ENCODE measurements at places on chromosomes 5 and 9.

GRCh38 chr5:169551696-169552095 is 31.9 kb upstream of the SPDL1 start:
- no peak for DNase-seq

- DNase-seq: no peak
These were observed 580.7 kb downstream of the KIF4B start for GRCh38 chr5:155594270-155594669.

- DNase-seq: no peak
These were observed 15.3 kb downstream of the TERT start for GRCh38 chr5:1279443-1280151.

DNA sequence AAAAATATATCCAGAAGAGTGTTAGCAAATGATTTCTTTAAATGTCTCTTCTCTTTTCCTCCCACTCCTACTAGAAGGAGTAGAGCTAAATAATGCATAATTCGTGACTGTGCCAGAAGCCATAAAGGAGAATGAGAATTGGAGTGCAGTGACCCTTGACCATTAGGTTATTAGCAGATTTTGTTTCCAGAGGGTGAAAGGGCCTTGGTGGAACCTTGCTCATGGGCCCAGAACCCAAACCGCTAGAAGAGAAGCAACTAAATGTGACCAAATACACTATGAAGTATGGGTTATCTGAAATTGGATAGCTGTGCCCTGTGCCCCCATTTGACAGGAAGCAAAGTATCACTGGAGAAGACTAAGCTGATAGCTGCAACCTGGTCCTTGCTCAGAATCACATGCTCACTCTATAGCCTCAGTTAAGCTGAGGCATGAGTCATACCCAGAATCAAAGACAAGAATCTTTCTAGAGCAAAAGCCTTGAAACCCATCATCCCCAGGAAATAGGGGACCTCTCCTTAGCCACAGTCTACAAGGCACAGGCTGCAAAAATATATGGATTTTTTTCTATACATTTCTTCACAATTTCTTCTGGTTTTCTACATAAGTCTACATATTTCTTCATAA is 36.3 kb downstream of the CAPSL start:
- DNase-seq: no peak

GRCh38 chr9:20693068-20693467 is 9.0 kb downstream of the FOCAD start:
- no peak for DNase-seq

- no peak for DNase-seq
These were observed 16.5 kb downstream of the IGIP start for GRCh38 chr5:140142246-140142645.

DNA sequence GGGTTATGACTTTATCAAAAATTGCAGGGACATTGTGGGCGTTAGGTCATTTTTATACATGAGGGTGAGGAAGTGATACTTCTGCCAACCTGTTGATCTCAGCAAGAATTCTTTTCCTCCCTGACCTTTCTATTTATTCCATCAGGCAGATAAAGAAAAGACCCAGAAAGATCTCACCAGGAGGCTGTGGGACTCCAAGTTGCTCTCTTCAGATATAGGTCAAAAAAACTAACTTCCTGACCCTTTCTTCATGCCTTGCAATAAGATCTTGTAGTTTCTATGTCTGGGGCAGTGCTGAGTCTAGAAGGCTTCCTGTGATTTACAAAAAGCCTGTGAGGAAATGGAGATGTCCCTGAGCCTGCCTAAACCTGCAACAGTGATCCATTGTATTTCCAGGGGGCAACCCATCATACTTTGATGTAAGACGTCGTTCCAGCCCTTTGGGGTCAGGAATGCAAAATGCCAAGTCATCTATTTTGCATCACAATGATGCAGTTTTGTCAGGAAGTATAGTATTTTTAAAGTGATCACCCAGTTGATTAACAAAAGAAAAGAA is 22.0 kb upstream of the PIK3R1 start:
- DNase-seq: no peak

- DNase-seq: no peak
These were observed 380.4 kb upstream of the CTNND2 start for GRCh38 chr5:12284604-12285003.

GRCh38 chr5:122615832-122616231 is 159.0 kb upstream of the SNX2 start:
- DNase-seq: no peak

DNA sequence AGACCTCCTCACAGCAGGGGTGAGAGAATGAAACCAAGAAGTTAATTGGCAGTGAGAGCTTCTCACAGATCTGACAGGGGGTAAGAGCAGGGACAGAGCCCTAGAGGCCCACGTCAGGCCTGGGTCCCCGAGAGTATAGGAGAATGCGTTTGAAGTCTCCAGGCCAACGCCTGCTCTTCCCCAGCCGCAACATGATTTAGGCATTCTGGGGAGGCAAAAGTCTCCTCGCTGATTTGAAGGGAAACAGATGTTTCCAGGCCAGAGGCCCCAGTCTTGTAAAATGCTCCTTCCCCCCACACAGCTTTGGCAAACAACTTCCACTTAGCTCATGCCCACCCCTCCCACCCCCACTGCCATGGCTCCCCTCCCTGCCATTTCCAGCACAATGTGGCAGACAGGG is 239.2 kb upstream of the TRIM32 start:
- DNase-seq: peak; percentile 29

- no peak for DNase-seq
These were observed 3.0 kb upstream of the AGPAT2 start for GRCh38 chr9:136690104-136690805.

- no peak for DNase-seq
These were observed 48.5 kb downstream of the SIL1 start for GRCh38 chr5:139149477-139150199.

DNA sequence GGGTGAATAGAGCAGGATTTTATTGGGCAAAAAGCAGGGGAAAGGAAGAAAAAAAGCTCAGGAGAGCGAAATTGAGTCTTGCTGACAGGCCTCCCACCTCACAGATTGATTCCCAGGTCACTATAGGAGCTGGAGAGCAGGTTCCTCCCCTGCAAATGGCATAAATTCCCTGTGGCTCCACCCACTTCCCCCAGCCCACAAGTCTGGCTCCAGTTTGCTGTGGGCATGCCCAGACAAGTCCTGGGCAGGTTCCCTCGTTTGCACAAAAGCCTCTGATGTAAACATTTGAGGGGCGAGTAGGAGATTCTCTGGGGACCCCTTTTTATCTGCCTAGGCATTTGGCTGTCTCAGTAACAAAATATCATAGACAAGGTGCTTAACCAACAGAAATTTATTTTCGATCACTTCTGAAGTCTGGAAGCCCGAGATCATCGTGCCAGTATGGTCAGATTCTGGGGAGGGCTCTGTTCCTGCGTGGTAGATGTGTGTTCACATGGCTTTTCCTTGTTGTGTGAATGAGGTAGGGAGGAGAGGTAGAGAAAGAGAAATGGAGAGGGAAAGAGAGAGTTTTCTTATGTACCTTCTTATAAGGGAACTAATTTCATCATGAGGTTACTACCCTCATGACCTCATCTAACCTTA is 614.5 kb downstream of the MAT2B start:
- DNase-seq: peak; percentile 57

GRCh38 chr5:89399548-89399947 is 516.6 kb upstream of the MEF2C start:
- DNase-seq: no peak

GRCh38 chr5:180491496-180491895 is 2.7 kb upstream of the CNOT6 start:
- no peak for DNase-seq

DNA sequence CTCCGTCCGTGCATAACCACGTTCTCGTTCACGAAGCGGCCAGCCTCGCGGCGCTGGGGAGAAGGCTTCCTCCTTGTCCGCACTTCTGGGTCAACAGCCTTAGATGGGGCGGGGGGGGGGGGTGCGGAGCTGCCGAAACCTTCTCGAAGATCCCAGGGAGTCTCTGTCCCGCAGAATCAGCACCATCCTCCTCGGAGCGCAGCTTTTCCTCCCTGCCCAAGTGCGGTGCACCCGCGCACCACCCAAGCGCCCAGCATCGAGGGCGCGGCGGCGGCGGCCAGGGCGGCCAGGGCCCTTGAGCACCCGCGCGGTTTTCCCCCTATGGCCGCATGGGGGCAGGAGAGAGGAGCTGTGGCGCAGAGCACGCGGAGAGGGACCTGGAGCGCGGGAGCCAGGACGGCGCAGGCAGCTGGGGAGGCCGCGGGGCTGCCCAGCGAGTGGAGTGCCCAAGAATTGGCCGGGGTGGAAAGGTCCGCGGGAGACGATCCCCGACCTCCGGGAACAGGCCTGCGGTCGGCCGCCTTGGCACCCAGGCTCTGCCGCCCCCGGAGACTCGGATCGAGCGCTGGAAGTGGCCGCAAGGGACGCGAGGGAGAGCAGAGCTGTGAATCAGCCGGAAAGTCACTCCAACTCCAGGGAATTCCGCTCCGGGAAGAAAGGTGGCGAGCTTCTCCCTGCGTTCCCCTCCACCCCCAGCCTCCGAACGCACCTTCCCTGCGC is 43.1 kb downstream of the TMEM174 start:
- DNase-seq: no peak

DNA sequence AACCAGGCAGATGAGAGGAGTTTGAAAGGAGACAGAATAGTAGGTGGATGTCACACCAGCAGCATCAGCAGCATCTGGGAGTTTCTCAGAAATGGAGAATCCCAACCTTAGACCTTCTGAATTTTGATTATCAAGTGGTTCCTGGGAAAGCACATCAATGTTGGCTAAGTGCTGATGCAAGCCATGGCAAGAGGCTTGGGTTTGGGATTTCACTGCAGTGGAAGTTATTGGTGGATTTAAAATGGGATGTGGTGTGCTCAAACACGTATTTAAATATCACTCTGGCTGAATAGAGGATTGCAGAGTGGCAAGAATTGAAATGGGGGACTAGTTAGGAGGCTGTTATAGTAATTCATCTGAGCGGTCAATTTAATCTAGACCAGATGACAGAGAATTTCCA is 387.8 kb upstream of the WWC1 start:
- DNase-seq: no peak

DNA sequence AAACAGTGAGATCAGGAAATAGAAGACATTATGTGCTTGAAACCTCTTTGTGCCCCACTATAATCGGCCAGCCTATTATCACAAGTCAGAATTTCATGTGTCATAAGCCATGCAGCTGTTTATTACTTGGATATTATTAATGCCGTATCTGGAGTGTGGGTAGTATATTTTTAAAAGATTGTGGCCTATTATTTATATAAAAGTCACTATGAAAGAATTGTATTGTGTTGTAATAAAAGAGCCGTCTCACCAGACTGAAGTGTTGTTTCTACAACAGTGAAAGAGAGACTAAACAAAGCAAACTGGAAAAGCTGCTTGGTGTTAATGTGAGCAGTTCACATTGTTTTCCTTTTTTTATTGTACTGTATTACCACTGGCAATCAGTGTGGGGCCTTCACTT is 449.1 kb downstream of the PSAT1 start:
- DNase-seq: no peak

DNA sequence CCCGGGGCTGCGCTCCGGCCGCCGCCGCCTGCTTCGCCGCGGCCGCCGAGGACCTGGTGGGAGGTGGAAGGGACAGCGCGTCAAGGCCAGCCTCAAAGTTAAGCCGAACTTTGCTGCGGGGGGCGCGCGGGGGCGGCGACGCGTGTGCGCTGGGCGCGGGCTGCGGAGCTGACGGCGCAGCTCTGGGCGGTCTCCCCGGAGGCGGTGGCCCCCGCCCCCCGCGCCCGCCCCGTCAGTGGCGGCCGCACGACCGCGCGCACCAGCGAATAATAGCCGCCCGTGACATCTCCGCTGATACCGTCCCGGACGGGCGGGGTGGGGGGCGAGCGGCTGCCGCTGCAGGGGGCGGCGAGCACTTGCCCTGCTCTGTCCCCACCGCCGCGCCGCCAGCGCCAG is 579 bp upstream of the FAM78A start:
- no peak for DNase-seq
